ENCODE measurements at places on chromosomes 13 and 19.

- no peak for DNase-seq
Observed at GRCh38 chr19:44069415-44069814, 2.5 kb upstream of the ZNF284 start.

DNA sequence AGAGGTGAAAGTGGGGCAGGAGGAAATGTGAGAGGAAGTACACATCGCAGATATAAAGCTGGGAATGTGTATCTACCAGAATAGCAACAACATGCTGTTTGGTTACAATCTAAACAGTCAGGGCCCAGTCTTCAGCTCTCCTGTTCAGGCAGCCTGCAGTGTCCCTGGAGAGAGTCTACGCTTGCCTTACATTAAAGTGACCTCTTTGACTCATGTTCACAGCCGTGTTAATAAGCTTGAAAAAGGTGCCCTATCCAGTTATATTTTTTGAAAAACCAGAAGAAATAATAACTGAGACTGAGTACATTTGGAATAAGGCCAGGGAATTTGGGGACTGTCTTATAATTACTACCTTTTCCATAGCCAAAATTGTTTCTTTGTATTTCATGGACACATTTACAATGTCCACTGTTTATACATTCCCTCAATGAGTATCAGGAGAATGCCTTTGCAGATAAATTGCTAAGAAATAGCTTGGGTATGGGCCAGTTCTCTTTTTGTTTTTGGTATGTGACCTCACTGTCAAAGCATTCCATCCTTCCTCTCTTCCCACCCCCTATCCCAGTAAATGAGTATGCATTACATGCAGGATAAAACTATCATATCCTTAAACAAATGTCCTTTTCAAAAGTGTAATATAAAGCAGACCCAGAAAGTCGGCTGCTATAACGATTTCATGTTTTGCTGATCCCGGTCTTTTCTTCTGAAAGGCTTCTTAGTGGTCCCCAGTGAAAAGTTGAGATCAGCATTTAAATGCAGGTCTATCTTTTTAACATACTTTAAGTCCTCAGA, 82.6 kb downstream of the PCDH9 start:
- no peak for DNase-seq

- no peak for DNase-seq
Observed at GRCh38 chr19:4966591-4966990, 2.3 kb upstream of the KDM4B start.

DNA sequence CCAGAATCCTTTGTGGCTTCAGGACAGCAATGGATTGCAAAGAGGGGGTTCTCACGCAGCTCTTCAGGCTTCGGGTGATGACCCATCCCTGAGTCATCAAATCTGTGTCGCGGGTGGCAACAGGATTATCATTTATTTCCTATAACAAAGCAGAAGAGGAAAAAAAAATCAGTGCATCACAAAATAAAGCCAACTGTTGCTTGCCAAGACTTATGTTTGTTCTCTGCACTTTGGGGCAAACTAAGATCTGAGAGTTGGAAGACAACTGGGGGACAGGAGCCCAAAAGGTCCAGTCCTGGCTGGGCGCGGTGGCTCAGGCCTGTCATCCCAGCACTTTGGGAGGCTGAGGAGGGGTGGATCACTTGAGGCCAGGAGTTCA, 6.4 kb downstream of the GNA15 start:
- DNase-seq, result peak; percentile 92

- DNase-seq, result no peak
Observed at GRCh38 chr13:51444922-51445321, 7.9 kb downstream of the INTS6 start.

GRCh38 chr19:12785431-12786031, 5.8 kb upstream of the JUNB start:
- DNase-seq, result no peak

DNA sequence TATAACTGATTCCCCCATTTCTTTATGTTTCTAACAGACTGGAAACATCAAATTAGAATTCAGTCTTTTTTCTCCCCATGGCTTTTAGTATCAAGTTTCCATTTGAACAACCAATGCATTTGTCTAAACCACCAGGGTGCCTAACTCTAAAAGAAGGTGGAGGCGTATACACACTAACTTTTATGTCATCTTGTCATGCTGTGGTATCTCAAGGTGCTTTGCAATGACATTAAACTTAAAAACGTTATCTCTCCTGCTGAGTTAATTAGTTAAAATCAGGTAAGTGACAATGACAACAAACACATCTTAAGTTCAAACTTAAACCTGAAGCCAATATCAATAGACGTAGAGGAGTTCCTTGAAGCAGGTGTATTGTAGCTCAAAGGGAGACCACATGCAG, 1001.7 kb downstream of the PCDH17 start:
- DNase-seq, result no peak

Measured in GOT3 (cell line).